Activated CD4-positive, alpha-beta memory T cell treated with anti-CD3 and anti-CD28 coated beads, Interleukin-2, amount 10 ng/mL, durations not matched to agents 7 days and 5 days (primary cell): ENCODE measurements at places on chromosomes 12 and 14. TPM values are rescaled to one million over a fixed set of nuclear protein-coding genes. Genes with fewer than 3 reads are reported as not detected.
A peak's percentile ranks its signal among the peaks of the same experiment; 100 is the strongest.

EGLN3 gene
- total RNA-seq = 12.0 TPM

- H3K4me1 ChIP-seq = peaks cover 64% of the 10 kb centered on the region
- H3K27ac ChIP-seq = peak overlapping the region; percentile 85
- H3K36me3 ChIP-seq = peaks cover 19% of the 10 kb centered on the region
- peaks cover 10% of the 10 kb centered on the region for H3K27me3 ChIP-seq
- peak overlapping the region; percentile 42 for H3K4me3 ChIP-seq
Measured at GRCh38 chr14:80959496-80959895, 4.1 kb downstream of the TSHR start.

DNA sequence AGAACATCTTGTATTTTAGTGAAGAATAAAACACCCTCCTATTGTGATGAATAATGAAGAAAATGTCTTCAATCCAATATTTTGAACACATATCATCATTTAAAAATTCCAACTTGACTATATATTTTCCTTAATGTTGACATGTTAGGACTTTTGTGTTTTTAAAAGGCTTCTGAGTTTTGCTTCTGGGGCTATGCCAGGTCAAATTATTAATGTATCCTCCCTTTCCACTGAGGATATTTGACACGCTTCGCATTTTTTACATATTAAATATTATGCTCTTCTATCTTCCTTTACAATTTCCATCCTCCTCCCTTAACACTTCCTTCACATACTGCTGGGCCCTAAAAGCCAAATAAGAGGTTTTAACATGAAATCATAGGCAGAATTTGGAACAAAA lies 20.6 kb downstream of the RERG start:
- H3K27ac ChIP-seq = no peak overlapping the region
- no peaks in the 10 kb centered on the region for H3K36me3 ChIP-seq
- H3K4me1 ChIP-seq = no peaks in the 10 kb centered on the region
- DNase-seq = no peak
- H3K4me3 ChIP-seq = no peak overlapping the region

- peaks cover 6% of the 10 kb centered on the region for H3K36me3 ChIP-seq
- peaks cover 8% of the 10 kb centered on the region for H3K27me3 ChIP-seq
- DNase-seq = no peak
- peaks cover 94% of the 10 kb centered on the region for H3K4me1 ChIP-seq
Measured at GRCh38 chr14:64758691-64759554, 54.7 kb downstream of the PLEKHG3 start.

- H3K36me3 ChIP-seq = peaks cover 45% of the 10 kb centered on the region
- peak within 1 kb of the TSS; percentile 98 for H3K27ac ChIP-seq
- H3K4me1 ChIP-seq = peaks cover 42% of the 10 kb centered on the region
- peaks cover 22% of the 10 kb centered on the region for H3K27me3 ChIP-seq
- peak within 1 kb of the TSS; percentile 99 for H3K4me3 ChIP-seq
Measured at GRCh38 chr12:121038861-121039668, at the start of gene OASL. Gene OASL, minus strand, starts transcription at chr12:121039246. Its CDS starts 275 bp downstream, at chr12:121038971.

DNA sequence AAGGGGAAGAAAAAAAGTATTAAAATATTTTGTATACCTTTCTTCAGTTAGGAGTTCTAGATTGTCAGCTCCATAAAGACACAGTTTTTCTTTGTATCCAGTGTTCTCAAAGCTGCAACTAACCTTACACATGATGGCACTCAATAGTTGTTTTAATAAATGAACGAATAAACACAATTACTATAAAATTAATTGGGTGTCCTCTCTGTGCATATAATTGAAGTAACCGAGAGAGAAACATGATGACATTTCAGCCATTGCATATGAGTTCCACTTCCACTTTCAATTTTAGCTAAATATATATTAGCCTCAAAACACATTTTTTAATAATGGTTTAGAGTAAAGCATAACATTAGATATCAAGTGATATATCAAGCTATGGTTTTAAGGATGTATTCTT lies 671.2 kb downstream of the LRFN5 start:
- H3K4me1 ChIP-seq = no peaks in the 10 kb centered on the region
- H3K27ac ChIP-seq = no peak overlapping the region
- no peak overlapping the region for H3K4me3 ChIP-seq
- H3K27me3 ChIP-seq = no peaks in the 10 kb centered on the region
- H3K36me3 ChIP-seq = no peaks in the 10 kb centered on the region

RD3L gene
- total RNA-seq = not detected

DNA sequence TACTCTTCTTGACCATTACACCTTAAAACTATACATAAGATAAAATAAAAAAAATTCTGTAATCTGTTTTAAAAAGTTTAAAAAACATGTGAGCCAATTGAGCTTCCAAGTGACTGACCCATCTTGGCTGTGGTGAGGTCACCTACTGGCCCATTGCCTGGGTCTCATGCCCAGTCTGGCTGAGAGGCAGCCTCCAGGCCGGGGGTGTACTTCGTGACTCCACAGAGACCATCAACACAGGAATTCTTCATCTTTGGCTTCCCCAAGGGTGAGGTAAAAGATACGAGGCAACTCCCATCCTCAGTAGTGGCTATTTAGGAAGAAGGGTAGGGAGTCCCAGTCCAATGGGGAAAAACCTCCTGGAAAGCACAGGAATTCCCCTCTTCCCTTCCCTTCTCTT lies 113.2 kb downstream of the APAF1 start:
- no peaks in the 10 kb centered on the region for H3K27me3 ChIP-seq
- no peak for DNase-seq
- H3K36me3 ChIP-seq = no peaks in the 10 kb centered on the region
- peaks cover 16% of the 10 kb centered on the region for H3K4me1 ChIP-seq

DNA sequence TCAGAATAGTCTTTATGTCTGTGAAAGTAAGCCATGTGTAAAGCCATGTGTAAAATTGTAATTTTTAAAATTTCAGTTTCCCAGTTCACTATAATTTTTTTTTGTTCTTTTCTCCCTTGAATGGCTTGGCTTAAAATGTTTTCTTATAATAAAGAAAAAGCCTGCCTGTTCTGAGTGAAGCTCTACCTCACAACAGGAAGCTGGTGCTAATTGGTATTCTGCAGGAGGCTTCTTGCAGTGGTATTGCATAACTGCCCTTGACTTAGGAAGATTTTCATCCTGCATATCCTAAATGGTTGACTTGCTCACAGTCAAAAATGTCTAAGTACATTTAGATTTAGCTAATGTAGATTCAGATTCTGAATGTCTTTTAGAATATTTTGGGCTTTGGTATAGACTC lies 49.5 kb downstream of the ATP2A2 start:
- peak overlapping the region; percentile 60 for H3K27ac ChIP-seq
- H3K27me3 ChIP-seq = no peaks in the 10 kb centered on the region
- peaks cover 8% of the 10 kb centered on the region for H3K4me1 ChIP-seq
- no peak for DNase-seq

FOXN4 gene
- total RNA-seq = not detected

GALNT9 gene
- not detected for total RNA-seq

DNA sequence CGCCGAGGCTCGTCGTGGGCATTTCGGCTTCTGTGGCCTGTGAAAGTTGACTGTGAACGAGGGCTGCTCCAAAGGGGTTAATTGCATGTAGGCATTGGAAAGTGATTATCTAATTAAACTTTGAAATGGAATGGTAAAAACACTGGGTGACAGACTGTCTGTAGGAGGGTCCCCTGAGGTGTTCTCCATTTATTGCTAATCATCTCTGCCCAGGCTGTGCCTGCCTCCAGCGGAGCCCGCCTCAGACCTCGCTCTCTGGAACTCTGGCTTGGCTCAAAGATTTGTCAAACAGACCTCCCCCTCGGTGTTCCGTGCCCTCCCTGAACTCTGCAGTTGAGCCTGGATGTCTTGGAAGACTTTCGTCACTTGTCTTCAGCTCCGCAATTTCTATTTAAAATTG lies 50.2 kb upstream of the VRK1 start:
- no peaks in the 10 kb centered on the region for H3K36me3 ChIP-seq
- H3K27me3 ChIP-seq = peaks cover 28% of the 10 kb centered on the region
- H3K4me3 ChIP-seq = no peak overlapping the region
- H3K27ac ChIP-seq = no peak overlapping the region
- H3K4me1 ChIP-seq = peaks cover under 1% of the 10 kb centered on the region
- no peak for DNase-seq

DNA sequence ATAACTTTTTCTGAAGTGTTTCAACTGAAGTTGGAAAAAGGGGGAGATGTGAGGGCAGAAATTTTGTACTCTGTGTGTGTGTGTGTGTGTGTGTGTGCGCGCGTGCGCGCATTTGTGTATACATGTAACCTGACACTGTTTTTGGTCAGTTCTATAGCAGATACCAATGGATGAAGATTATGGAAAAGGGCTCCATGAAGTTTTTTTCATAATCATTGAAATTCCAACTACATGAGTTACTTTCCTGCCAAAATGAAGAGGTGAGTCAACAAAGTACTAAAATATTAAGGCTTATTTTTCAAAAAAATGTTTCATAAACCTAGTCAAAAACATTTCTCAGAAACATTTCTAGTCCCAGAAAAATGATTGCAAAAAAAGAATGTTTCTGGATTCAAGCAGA lies 25.7 kb upstream of the CERS5 start:
- peaks cover 44% of the 10 kb centered on the region for H3K36me3 ChIP-seq
- H3K27ac ChIP-seq = no peak overlapping the region
- no peak overlapping the region for H3K4me3 ChIP-seq
- H3K4me1 ChIP-seq = peaks cover 25% of the 10 kb centered on the region

DNA sequence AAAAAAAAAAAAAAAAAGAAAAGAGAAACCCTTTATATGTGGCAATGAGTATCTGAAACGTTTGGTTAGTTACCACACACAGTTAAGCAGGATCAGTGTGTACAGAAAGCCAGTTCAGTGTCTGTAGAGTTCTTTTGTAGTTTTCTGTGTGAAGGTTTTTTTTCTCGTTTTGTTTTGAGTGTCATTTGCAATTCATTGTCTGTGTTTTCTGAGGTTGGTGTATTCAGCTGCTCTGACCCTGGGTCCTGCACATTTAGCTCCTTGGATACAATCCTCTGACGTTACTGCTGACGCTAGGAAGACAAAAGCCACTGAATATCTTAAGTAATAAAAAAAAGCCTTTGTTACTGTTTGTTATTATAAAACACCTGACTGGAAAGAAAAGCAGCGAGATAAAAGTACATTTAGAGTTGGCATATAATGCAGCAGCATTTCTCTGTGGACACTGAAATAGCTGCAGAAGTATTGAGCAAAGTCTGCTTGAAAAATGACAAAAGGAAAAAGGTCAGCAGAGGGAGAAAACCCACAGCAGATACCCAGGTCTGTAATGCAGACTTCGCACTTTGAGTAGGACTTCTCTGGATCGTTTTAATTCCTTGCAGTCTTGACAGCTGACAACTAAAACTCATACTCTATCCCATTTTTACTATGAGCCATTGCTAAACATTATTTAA lies 89.0 kb downstream of the POLR3B start:
- no peaks in the 10 kb centered on the region for H3K36me3 ChIP-seq
- no peaks in the 10 kb centered on the region for H3K27me3 ChIP-seq
- H3K4me1 ChIP-seq = no peaks in the 10 kb centered on the region
- no peak overlapping the region for H3K4me3 ChIP-seq

DNA sequence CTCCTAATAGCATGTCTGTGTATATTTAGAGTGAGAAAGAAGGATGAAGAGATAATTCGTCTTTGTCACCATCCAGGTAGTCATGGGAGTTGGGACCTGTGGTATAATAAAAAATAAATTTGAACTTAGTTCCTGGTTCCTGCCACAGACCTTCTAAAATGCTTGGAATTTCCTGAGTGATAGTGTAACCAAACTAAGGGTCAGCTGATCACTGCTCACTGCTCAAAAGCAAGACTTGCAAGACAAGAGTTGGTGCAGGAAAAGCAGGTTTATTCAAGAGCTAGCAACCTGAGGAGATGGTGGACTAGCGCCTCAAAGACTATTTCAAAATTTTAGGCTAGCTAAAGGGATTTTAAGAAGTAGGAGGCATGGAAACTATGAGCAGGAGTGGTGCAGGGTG lies 19.1 kb downstream of the ANG start:
- H3K27me3 ChIP-seq = peaks cover 2% of the 10 kb centered on the region
- no peaks in the 10 kb centered on the region for H3K4me1 ChIP-seq
- H3K27ac ChIP-seq = no peak overlapping the region
- H3K36me3 ChIP-seq = no peaks in the 10 kb centered on the region
- DNase-seq = no peak
- H3K4me3 ChIP-seq = no peak overlapping the region

TMTC2 gene
- 5.1 TPM for total RNA-seq

TMPRSS12 gene
- total RNA-seq = not detected

POLE2 gene
- total RNA-seq = 24.9 TPM

DNA sequence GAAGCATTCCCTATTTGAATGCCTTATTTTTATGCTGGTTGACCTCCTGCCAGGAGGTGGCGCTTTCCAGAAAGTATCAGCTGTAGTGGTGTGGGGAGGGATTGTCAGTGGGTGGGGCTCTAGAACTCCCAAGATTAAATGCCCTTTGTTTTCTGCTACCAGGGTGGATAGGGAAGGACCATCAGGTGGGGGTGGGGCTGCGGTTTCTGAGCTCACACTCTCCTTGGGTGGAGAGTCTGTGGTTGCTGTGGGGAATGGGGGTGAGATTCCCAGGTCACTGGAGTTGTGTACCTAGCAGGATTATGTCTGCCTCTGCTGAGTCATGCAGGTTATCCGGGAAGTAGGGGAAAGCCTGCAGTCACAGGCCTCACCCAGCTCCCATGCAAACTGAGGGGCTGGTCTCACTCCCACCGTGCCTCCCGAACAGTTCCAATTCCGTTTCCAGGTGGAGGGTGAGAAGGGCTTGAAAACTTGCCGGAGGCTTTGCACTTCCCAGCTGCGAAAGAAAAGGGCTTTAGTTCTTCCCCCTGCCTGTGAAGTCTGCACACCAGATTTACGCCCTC lies 68.3 kb downstream of the ALG10B start:
- DNase-seq = no peak
- no peaks in the 10 kb centered on the region for H3K4me1 ChIP-seq
- H3K4me3 ChIP-seq = no peak overlapping the region
- no peaks in the 10 kb centered on the region for H3K27me3 ChIP-seq
- no peaks in the 10 kb centered on the region for H3K36me3 ChIP-seq

NKX2-1 gene
- total RNA-seq = not detected

- DNase-seq = no peak
- no peak overlapping the region for H3K27ac ChIP-seq
- H3K4me3 ChIP-seq = no peak overlapping the region
- H3K27me3 ChIP-seq = no peaks in the 10 kb centered on the region
Measured at GRCh38 chr14:82414853-82415539, 881.3 kb upstream of the SEL1L start.

INHBC gene
- not detected for total RNA-seq

DNA sequence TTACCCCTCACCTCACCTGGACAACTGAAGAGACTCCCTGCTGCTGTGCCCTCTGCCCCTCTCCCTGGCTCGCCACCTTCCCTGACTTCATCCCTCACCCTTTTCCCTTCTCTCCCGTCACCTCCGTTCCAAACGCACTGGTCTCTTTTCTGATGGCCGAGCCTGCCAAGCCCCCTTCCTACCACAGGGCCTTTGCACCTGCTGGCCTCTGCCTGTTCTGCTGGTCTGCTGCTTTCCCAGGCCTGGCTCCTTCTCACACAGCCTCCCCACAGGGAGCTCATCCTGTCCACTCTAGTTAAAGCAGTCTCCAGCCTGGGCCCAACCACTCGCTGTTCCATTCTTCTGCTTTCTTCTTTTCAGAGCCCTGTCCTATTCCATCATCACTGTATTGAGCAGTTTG lies 34.6 kb downstream of the RBM19 start:
- H3K27me3 ChIP-seq = no peaks in the 10 kb centered on the region
- H3K27ac ChIP-seq = no peak overlapping the region
- DNase-seq = no peak
- no peak overlapping the region for H3K4me3 ChIP-seq
- peaks cover 17% of the 10 kb centered on the region for H3K36me3 ChIP-seq
- peaks cover 9% of the 10 kb centered on the region for H3K4me1 ChIP-seq

GRCh38 chr12:95004610-95005009 lies 1.1 kb upstream of the NDUFA12 start:
- peaks cover 28% of the 10 kb centered on the region for H3K36me3 ChIP-seq
- H3K4me3 ChIP-seq = peak overlapping the region; percentile 36
- H3K4me1 ChIP-seq = peaks cover 43% of the 10 kb centered on the region
- H3K27me3 ChIP-seq = no peaks in the 10 kb centered on the region
- DNase-seq = no peak

APOF gene
- not detected for total RNA-seq
